PC-9 (cell line): ENCODE measurements at places on chromosomes 1 and 21.

DNA sequence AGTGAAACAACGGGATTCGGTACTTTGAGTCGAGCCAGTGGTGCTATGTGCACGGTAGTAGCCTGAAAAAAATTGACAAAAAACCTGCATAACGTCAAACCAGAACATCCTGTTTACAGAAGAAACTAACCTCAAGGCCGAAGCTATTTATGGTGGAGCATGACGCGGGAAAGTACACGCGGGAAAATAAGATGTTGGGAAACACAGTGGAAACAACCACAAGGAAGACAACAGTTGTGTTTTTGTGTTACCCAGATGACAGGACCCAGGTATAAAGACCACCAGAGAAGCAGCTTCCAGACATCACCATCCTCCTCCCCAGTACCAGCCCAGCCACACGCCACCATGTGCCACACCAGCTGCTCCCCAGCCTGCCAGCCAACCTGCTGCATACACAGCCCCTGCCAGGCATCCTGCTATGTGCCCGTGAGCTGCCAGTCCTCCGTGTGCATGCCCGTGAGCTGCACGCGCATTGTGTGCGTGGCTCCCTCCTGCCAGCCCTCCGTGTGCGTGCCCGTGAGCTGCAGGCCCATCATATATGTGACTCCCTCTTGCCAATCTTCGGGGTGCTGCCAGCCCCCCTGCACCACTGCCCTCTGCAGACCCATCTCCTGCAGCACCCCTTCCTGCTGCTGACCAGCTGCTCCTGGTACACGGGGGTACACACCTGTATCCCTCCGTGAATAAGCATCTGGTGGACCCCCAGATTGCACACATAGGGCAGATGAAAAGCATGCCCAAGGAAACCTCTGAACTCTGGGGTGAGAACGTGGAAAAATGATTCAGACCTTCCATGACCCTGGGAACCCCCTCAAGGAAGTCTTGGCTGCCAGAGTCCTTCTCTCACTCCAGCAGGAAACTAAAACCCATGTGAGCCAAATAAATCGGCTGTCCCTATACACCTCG is at the start of gene KRTAP12-3:
Gene KRTAP12-3, plus strand, starts transcription at position 298 of the 906 bp plus-strand sequence. Its CDS starts 48 bp downstream, at position 346.
- no peak for DNase-seq

DNA sequence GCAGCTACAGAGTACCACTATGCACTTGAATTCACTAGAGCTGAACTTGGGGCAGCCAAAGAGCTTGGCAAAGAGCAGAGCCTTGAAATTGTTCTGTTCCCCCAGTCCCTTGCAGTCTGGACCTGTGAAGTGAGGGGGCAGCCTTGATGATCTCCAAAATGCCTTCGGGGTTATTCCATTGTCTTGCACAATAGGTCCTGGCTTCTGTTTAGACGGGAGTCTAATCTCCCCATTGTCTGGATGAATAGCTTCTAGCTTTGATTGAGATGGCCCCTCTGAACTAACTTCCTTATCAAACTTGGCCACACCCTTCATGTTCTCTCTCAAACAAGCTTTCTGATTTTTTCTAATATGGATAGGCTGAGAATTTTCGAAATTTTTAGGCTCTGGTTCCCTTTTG is 72.6 kb downstream of the PGM1 start:
- no peak for DNase-seq

GRCh38 chr21:25420831-25421230 is 186.4 kb downstream of the MRPL39 start:
- DNase-seq: no peak

DNA sequence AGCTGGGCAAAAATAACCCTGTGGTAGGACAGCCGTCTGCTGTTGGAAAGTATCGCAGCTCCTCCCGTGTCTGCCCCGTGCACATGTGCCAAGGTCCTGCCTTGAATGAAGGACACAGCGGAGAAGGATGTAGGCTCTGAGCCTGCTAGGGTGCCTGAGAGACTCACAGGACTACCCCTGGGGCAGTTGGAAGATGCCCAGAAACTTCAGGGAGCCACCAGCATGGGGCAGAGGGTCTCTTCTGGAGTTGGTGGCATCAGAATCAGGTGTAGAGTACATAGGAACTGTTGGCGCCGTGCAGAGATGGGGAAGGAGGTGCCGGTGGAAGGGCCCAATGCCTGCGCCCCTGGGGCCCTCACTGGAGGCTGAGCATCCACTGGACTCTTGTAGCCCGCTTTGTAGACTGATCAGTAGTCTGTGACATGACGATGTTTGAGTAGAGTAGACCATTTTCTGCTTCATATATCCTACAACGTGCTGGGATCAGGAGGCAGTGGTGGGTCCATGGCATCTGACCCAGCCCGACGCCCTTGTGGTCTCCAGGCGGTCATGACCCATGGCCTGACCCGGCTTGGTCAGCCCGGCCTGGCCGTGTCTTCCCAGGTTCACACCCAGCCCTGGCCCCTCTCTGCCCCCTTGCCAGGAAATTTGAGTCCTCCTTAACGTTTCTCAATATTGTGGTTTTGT is 5.3 kb upstream of the C1orf174 start:
- DNase-seq: no peak

GRCh38 chr1:201422436-201423030 is 1.0 kb upstream of the TNNI1 start:
- DNase-seq: no peak

DNA sequence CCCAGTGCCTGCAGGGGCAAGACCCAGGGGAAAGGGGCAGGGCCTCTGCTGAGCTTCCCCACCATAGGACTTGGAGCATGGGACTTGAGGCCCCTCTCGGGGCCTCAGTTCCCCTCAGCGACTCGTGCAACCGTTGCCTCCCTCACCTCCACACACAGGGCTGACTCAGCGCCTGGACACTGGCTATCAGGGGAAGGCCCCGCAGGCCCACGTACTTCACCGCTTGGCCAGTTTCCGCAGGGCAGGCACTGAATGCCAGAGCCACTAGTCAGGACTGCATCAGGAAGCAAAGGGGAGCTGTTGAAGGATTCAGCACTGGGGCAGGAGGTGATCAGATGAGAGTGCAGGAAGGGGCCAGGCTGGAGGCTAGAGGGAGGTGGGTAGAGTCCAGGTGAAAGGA is 15.5 kb upstream of the FAM131C start:
- DNase-seq: peak; percentile 87

GRCh38 chr21:33578214-33578613 is 10.3 kb downstream of the DONSON start:
- DNase-seq: no peak

DNA sequence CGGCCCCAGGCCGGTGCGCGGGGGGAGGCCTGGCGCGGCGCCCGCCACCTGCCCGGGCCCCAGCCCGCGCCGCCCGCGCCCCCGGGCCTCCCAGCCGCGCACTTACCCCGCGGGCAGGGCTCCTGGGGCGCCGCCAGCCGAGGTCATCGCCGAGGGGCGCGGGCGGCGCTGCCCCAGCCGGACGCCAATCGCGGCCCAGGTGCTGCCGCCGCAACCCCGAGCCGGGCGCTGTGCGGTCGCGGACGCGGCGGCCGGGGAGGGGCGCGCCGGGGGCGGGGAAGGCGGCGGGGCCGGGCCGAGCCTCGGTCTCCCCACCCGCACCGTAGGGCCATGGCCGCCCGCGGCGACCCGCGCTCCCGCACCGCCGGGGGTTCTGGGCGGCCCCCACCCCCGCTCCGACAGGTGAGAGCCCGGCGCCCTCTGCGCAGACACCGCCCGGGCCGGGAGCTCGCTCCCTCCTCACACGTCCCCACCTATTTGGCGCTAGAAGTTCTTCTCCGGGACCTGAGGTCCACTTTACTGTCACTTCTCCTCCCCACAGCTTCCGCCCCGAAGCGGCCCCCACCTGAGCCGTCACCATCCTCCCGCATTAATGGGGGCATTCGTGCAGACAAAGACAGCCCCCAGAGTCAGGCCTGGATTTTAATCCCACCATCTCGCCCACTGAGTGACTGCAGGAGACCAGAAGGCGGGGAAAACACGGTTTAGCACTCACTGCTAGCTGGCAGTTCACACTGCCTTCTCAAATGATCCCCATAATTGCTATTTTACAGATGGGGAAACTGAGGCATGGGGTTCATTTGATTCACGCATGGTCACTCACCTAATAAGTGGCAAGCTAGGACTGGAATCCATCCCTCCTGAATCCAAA is at the start of gene TTC39A:
Gene TTC39A, minus strand, starts transcription at position 232 of the 871 bp plus-strand sequence. Its CDS starts 85 bp downstream, at position 147.
- no peak for DNase-seq

DNA sequence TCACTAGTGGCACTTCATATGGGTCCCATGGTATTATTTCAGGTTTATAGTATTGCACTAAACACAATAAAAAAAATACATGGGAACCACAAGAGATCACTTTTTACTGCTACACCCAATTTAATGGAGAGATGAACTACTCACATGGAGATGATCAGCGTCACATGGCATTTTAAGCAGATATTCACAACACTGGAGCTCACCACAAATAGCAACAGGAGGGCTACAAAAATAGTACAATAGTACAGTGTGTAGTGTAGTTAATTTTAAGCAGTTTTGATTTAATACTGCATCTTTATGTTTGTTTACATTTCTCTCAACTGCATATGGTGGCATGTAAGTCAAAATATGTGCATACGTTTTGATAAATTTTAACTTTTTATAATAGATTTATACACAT is 31.0 kb downstream of the SNX7 start:
- DNase-seq: no peak

GRCh38 chr1:60809204-60809980 is 273.0 kb upstream of the NFIA start:
- no peak for DNase-seq

DNA sequence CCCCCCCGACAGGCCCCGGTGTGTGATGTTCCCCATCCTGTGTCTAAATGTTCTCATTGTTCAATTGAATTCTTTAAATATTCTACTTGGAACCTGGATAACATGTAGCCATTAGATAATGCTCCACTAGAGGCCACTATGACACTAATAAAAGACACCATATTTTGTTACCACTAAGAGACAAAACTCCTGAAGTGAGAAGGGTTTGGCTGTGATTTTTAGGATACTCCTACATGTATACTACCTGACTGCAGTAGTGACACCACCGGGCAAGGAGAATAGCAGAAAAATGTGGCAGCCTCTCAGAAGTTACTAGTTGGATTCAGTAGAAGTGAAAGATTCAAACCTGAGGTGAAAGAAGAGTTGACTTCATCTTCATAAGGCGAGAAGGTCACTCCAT is 36.0 kb downstream of the F5 start:
- peak; percentile 51 for DNase-seq

DNA sequence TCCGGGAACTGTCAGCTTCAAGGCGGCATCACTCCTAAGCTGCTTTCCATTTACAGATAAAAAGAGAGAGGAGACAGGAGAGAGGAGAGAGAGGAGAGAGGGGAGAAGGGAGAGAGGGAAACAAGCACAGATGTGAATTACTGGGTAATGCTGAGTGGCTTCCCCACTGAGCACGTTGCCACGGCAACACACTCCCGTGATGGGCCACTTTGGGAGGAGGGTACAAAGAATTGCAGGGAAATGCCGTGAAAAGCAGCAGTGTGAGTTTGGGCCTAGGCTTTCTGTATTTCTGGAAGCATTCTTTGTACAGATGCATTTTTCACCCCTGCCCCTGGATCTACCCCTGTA is 128.0 kb upstream of the IRF2BP2 start:
- DNase-seq: no peak

- peak; percentile 12 for DNase-seq
Observed at GRCh38 chr21:33078907-33079582, 9.1 kb downstream of the OLIG1 start.

DNA sequence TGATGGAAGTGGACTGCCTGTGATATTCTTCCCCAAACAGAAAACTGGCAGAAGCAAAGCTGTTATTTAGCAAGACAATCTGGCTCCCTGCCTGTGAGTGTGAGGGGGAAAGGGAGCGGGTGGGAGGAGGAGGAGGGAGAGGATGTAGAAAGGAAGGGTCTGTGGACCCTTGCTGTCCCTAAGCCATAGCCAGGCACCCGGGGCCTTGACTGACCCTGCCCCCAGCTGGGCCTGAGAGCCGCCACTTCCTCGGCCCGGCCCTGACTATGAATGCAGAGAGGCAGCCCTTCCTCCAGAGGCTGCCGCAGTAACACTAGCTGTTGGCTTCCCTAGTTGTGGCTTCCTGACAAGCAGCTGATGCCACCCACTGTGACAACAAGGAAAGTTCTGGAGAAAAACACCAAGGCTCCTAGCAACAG is 13.9 kb downstream of the PLA2G2F start:
- peak; percentile 53 for DNase-seq

DNA sequence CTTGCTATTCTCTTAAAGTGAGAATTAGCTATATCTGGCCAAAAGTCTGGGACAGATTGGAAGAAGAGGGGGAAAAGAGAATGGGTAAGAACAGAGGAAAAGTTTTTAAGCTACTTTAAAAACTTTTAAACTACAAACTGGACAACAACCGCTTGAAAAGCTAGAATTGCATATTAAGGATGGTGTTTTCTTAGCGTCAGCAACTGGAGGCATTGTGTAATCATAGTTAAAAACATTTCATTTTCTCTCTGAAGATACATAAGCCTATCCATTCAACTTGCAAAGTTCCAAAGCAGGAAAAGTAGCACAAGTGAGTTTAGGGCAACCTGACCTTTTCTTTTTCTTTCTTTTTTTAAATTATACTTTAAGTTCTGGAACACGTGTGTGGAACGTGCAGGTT is 10.9 kb downstream of the PBX1 start:
- DNase-seq: no peak

GRCh38 chr1:67672260-67672803 is 12.7 kb upstream of the GADD45A start:
- no peak for DNase-seq

DNA sequence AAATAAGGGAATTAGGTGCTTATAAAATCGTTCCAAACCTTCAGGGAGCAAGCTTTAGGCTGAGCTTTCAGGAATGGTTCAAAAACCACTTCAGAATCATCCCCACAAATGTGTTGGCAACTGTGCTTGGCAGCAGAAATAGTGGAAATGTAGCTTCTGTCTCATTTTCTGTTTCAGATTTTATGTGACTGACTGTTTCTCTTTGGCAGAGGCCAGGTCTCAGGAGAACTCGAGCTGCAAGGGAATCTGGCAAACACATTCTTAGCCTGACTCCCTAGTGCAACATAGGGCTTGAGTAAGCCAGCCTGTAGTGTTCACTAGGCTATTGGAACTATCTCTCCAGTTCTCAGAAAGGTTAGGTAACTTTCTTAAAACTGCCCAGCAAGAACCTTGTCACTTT is 128.6 kb downstream of the PLA2G4A start:
- no peak for DNase-seq

DNA sequence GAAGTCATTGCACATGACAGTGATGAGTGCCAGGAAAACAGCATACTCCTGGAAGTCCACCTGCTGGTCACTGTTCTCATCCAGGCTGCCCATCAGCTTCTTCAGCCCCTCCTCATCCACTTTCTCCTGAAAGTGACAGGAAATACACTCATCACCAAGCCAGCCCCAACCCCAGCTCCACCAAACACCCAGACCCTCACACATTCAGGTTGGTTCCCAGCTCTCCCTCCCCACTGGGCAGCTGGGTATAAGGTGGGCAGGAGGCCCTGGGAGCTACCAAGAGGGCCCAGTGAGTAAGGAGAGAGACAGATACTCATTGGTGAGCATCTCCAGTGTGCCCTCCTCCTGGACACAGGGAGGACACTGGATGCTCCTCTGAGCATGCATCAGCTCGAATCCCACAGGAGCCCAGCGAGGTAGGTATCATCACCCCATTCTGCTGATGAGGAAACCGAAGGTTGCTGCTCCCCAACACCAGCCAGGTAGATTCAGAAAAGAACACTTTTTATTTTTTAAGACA is 4.1 kb downstream of the S100A2 start:
- no peak for DNase-seq
